Skin of body (tissue), 3 donors: ENCODE measurements at places on chromosomes 5 and 9. TPM values are rescaled to one million over a fixed set of nuclear protein-coding genes. Genes with fewer than 3 reads are reported as not detected.

BOD1 gene
- 47.4 TPM for total RNA-seq

PTPN3 gene
- 13.3 TPM for total RNA-seq

DNA sequence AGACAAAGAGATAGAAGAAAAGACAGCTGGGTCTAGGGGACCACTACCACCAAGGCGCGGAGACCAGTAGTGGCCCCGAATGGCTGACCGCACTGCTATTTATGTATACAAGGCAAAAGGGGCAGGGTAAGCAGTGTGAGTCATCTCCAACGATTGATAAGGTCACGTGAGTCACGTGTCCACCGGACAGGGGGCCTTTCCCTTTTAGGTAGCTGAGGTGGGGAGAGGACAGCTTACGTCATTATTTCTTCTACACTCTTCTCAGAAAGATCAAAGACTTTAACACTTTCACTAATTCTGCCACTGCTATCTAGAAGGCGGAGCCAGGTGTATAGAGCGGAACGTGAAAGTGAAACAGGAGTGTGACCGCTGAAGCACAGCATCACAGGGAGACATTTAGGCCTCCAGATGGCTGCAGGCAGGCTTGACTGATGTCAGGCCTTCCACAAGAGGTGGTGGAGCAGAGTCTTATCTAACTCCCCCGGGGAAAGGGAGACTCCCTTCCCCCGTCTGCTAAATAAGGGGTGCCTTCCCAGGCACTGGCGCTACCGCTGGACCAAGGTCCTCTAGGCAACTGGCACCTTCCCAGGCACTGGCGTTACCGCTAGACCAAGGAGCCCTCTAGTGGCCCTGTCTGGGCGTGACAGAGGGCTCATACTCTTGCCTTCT is 6.1 kb upstream of the PRR16 start:
- DNase-seq = no peak

DNA sequence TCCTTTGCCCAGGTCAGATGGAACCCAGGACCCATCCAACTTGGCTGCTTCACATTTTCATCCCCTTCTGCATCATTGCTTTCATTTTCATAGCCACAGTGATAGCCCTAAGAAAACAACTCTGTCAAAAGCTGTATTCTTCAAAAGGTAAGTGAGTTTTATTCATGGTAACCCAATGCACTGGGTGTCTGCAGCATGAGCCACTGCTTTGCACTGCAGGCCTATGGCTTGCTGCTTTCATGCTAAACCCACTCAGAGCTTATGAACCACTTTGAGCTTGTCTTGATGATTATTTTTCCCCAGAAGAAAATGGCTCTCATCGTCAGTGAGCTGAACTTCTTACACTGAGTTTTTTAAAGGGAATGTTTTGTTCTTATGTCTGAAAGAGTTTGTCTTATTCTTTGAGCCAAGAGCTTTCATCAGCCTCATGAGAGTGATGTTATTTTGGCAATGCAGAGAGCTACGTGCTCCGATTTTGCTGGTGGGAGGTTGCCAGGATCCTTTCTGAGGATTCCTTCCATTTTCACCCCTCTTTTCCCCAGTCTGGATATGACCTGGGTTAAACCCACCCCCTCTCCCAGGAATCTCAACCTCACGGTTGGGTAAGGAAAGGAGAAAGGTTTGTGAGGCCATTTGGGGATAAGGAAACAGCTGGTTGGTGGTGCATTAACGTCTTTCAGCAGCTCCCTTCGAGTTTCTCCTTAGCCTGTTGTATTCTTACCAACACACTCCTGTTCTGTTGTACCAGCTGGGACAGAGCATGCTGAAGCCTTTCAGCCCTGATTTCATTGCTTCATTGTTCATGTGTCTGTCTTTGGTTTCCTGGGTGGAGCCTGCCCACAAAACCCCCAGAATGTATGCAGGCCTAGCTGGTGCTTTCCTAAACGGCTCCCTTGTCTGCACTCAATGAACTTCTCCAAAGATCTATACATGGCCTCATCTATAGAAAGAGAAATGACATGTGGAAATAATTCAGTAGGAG is 47.6 kb downstream of the PDCD1LG2 start:
- DNase-seq = peak; percentile 69

DNA sequence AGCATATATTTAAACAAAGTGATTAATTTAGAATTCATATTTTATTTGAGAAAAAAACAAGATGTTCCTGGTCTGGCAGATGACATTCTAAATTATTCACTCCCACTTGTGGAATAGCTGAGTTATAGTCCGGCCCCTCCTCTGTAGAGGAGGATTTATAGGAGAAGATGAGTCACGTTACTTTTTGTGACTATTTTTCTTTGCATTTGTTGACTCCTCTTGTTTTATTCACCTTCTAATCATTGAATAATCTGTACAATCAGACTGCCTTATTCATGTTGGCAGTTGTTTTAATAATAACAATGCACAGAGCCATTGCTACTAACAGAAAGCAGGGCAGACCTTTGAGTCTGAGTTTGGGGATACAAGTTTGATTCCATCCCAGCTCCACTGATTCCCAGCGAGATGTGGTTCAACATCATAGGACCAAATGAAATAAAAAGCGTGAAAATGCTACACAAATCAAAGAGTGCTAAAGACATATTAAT is 23.2 kb downstream of the DOCK8 start:
- no peak for DNase-seq
